C1 segment of cervical spinal cord (tissue), 14 donors: ENCODE measurements at places on chromosomes 6 and 20.

DNA sequence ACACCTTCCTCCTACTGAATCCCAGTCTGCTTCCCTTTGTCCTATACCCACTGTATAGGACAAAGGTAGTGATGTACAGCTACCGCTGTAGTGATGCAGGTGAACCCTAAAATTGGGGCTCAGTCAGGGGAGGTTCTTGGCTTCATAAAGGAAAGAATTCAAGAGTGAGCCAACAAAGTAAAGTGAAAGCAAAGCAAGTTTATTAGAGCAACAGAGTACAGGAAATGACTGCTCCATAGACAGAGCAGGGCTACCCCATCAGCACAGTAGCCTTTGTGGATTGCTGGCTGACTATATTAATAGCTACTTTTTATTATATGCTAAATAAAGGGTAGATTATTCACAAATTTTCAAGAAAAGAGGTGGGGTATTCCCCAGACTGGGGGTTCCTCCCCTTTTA is 3.3 kb upstream of the C20orf202 start:
- no peak for DNase-seq

DNA sequence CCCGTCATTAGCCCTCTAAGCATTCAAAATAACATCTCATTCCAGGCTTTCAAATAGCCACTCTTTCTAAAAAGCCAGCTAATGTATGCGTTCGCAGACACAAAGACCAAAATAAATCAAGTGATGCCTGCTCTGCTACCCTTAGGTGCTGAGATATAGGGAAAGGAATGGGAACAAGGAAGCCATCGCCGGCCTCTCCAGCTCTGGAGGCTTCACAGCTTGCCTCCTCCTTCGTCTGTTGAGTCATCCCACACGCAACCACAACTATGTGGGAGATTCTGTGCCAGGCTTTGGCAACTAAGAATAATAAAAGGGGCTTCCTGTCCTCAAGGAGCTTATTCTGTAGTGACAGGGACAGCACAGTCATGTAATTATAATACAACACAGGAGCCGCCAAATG is 27.3 kb upstream of the SLC22A23 start:
- DNase-seq: no peak

DNA sequence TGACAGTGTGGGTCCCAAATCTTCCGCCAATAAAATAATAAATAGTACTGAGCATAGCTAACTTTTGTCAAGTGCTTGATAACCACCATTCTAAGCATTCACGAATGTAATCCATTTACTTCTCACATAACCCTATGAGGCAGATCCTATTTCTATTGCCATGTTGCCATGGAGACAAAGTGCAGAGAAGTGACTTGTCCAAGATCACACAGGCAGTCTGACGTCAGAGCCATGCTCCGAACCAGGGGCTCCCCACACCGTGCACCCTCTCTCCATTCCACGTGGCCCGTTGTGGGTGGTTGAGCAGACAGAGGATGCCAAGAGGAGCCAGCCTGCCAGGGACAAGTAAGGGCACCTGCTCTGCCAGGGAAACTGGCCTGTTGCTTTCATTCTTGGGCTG is 38.9 kb downstream of the CDH22 start:
- DNase-seq: no peak

- no peak for DNase-seq
Measured at GRCh38 chr6:56689114-56689513, 46.4 kb upstream of the DST start.

GRCh38 chr6:42962502-42963178 is 2.1 kb downstream of the GNMT start:
- no peak for DNase-seq

- no peak for DNase-seq
Measured at GRCh38 chr6:154159126-154159525, 120.1 kb downstream of the OPRM1 start.

DNA sequence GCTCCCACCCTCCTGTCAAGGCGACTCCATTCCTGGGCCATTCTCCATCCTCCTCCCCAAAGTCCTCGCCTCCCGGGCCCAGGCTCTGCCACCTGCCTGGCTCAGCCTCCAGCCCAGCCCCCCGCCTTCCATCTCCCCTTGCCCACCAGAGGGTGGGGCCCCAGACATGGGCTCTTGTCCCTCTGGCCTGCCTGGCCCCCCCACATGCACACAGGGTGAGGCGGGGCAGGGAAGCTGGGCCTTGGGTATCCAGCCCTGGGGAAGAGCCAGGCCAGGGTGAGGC is 95.2 kb downstream of the YTHDF1 start:
- DNase-seq: no peak

GRCh38 chr6:142162780-142163179 is 15.7 kb downstream of the VTA1 start:
- no peak for DNase-seq

DNA sequence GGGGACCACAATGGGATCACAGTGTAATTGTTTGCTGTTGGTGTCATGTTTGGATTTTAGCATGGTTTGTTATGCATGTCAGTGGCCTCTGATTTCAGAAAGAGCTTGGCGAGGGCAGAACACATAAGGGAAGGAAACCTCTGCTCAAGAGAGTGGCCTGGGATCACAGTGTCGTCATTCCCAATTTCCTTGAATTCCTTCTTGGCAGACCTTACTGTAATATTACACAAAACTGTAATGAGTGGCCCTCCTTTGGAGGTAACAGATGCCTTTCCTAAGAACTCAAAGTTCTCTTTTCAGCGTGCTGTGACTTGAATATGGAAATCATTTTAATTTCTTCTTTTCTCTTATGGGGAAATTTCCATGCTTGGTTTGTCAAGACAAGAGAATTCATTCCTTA is 46.9 kb downstream of the JAG1 start:
- no peak for DNase-seq

GRCh38 chr6:107305391-107305790 is 154.0 kb downstream of the PDSS2 start:
- DNase-seq: no peak

DNA sequence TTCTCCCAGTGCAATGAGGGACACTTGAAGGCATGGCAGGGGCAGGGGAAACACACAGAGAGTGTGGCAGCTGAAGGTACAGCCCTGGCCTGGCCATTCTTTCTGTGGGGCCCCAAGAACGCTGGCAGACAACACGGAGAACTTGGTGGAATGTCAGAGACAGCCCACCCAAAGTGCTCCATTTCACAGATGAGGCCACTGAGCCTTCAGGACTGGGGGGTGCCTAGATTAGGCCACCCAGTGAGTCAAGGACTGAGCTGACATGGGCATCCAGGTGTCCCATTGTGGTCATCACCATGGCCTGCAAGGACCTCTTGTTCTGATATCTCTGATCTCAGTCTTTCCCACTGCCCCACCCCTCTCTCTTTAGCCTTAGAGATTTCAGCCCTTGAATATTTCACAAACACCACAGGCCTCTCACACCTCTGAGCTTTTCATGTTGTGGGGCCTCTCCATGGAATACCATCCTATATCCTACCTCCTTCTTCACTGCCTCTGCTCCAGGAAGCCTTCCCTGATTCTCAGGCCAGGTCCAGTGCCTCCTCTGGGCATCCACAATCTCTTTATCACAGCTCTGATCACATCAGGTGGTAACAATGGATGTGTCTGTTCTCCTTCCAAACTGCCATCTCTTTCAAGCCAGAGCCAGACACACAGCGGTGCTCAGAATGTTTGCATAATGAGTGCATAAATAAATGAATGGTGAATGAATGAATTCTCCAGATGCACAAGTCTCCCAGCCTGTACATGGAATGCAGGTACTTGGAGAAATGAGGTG is 2.0 kb upstream of the RSPO4 start:
- no peak for DNase-seq

GRCh38 chr6:112396221-112396620 is 49.1 kb downstream of the RFPL4B start:
- DNase-seq: no peak

GRCh38 chr6:167984876-167985604 is 12.4 kb upstream of the KIF25 start:
- DNase-seq: no peak

GRCh38 chr6:74018825-74019224 is 322.8 kb downstream of the CD109 start:
- DNase-seq: no peak

- DNase-seq: no peak
Measured at GRCh38 chr6:44202972-44203750, 13.6 kb upstream of the MYMX start.

DNA sequence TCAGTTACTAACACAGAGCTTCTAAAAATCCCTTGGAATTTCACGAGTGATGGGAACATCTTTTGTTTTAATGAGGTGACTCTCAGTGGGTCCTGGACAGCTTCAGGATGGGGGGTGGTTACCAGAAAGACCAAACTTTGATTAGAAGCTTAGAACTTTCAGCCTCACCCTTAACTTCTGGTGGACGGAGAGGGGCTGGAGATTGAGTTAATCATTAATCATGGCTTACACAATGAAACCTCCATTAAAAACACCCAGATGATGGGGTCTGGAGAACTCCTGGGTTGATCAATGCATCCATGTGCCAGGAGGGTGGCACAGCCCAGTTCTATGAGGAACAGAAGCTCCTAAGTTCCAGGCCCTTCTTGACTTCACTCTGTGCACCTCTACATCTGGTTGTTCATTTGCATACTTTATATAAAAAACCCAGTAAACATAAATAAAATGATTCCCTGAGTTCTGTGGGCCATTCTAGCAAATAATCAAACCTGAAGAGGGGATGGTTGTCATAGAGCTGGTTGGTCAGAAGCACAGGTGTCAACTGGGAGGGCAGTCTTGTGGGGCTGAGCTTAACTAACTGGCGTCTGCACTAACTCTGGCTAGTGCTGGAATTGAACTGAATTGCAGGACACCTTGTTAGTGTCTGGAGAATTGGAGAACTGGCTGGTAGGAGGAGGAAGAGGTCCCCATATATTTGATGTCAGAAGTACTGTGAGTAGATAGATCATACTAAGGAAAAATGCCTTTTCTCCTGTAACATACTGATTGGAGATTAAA is 10.3 kb downstream of the RMND1 start:
- DNase-seq: no peak

DNA sequence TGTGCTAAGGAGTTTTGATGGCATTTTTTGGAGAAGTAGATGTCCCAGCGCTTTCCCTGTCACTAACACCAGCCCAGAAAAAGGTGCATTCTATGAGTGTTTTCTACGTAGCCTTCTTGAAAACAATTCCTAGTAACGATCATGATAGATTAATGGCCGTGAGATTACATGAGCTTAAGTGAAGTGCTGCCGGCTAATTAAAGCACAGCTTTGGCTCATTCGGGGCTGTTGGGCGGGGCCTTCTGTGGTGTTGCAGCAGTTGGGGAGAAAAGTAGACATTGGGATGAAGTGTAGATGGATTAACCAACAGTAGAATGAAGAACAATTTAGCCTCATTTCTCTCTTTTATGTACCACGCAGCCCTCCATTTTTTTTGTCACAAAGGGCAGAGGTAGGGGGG is 20.8 kb upstream of the TRAF3IP2 start:
- DNase-seq: no peak

GRCh38 chr6:153031335-153031955 is 28.9 kb upstream of the MTRF1L start:
- DNase-seq: no peak

GRCh38 chr6:168102315-168102985 is 23.4 kb upstream of the FRMD1 start:
- DNase-seq: no peak

DNA sequence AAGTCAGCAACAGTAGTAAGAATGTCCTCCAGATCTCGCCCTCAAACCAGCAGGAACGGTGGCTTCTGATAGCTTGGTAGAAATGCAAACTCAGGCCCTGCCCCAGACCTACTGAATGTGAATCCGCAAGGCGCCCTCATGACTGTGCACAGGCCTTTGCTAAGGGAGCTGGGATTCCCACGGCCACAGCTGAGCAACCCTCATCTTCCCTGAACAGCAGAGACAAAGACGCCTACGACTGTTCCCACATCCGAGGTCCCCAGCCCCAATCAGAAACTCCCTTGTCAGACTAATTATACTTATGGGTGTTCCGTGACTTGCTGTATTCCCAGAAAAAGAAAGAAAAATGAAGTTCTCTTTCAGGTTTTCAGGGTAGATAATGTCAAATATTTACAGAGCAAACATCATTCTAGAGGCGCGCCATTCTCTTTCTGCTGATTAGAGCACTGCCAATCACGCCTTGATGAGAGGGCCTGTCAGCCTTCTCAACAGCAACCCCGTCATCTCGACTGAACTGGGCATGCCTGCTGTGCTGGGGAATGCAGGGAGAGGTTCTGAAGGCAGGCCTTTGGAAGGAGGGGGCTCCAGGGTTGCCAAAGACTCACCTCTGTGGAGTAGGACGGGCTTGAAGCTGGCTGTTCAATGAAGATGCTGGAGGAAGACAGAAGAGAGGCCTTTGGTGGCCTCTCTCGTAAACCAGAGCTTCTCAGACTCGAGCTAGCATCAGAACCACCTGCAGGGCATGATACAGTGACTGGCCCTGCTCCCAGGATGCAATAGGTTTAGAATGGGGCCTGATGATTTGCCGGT is 79.9 kb downstream of the ZNF217 start:
- DNase-seq: no peak

GRCh38 chr6:156169371-156169770 is 607.8 kb upstream of the ARID1B start:
- no peak for DNase-seq

- DNase-seq: no peak
Measured at GRCh38 chr6:24504649-24505586, 10.1 kb downstream of the ALDH5A1 start.

DNA sequence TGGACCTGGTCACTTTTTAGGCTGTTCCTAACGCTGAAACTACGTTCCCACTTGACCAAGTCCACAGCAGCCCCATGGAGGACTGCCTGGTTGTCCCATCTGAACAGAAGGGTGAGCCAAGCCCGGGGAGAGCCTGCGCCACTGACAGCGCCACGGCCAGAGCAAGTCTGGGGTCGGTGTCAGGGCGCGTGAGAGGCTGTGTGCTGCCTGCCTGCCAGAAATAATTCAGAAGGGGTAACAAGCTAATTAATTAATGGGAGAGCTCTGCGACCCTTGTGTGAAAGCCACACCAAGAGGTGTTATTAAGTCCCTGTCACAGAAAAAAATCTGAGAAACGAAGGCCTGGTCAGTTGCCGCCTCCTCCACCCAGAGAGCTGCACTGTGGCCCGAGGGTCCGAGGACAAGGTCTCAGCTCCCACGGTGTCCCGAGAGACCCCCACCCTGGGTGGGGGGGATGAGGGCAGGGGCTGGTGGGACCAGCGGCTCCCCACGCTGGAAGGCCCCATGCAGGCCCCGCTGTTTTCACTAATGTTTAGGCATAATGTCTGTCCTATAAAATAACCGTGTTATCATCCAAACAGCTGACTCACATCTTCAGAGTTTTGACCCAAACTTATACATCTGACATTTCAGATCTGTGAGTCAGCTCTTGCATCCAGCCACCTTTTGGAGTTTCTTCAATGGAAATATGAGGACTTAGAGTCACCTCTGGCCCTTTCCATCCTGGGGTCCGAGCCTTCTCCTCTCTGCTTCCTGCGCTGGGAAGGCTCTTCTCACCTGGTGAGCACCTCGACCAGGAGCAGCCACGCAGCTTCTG is 58.5 kb downstream of the DLL1 start:
- DNase-seq: no peak

DNA sequence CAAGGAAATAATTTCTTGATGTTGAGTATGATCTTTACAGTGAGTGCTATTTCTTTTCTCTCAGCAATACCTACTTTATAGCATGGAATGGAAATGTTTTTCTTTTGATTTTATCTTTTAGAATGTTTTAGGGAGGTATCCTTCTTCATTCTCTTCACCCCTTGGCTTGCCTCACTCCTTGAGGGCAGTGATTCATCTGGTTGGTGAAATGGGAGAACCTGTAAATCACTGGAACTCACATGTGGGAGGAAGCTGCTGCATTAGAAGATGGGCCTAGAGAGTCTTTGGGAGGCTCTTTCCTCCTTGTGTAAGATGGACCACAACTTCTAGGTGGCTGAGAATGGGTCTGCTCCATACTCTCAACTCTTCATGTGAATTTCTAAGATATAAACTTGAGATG is 244.8 kb upstream of the SYNCRIP start:
- no peak for DNase-seq
